CD4-positive, alpha-beta T cell treated with Interleukin-6 at 100 ng/mL for 8 hours (primary cell): ENCODE measurements at places on chromosomes 1 and 21.

GRCh38 chr1:89754518-89754917, 66.3 kb upstream of the LRRC8D start:
- peak; percentile 16 for DNase-seq

- no peak for DNase-seq
Measured at GRCh38 chr1:201192261-201192788, 1.7 kb downstream of the IGFN1 start.

- no peak for DNase-seq
Measured at GRCh38 chr1:84152649-84153056, 8.6 kb downstream of the PRKACB start.

GRCh38 chr21:16587681-16588375, 858.0 kb downstream of the USP25 start:
- no peak for DNase-seq

GRCh38 chr1:175250027-175250426, 57.5 kb upstream of the KIAA0040 start:
- DNase-seq: no peak

GRCh38 chr1:90186506-90187322, 191.8 kb downstream of the ZNF326 start:
- DNase-seq: no peak

GRCh38 chr1:194473766-194474165, 1287.4 kb upstream of the B3GALT2 start:
- no peak for DNase-seq

DNA sequence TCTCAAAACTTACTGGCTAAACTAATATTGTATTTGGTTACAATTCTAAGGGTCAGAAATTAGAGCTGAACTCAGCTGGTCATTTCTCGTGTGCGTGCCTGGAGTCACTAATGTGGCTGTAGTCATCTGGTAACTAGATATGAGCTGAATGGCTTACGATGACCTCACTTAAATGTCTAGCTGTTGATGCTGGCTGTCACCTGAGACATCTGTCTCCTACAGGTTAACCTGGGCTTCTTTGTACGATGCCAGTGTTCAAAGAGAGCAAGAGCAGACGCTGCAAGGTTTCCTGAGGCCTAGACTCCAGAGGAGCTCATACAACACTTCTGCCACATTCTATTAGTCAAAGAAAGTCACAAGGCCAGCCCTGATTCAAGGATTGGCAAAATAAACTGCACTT, 17.1 kb upstream of the ALG6 start:
- DNase-seq: no peak

GRCh38 chr1:78792756-78793155, 143.1 kb downstream of the IFI44 start:
- DNase-seq: no peak

DNA sequence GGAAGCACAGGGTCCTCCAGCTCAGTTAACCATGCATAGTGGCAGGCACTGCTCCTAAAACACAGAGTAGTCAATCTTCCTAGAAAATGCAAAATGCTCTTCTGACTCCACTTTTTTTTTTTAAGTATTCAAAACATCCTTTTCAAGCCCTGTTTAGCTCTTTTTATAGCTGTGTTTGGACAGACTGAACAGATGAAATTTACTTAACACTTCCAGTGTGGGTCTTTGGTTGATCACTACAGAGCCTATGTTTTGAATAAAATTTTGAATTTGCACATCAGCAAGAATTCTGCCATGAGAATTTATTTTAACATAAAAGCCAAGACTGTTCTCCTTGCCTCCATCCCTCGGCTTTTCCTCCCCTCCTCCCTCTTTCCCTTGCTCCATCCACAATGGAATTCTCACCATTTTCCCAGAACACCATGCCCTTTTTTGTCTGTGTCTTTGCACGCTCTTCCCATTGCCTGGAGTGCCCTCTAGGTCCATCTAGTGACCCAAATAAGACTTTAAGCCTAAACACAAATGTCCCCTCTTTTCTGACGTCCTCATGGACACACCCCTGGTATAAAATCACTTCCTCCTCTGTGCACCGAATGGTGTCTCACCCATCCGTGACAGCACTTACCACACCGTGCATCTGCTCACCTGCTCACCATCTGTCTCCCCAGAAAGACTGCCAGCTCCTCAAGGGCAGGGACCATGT, 24.0 kb upstream of the CPT2 start:
- DNase-seq: no peak

DNA sequence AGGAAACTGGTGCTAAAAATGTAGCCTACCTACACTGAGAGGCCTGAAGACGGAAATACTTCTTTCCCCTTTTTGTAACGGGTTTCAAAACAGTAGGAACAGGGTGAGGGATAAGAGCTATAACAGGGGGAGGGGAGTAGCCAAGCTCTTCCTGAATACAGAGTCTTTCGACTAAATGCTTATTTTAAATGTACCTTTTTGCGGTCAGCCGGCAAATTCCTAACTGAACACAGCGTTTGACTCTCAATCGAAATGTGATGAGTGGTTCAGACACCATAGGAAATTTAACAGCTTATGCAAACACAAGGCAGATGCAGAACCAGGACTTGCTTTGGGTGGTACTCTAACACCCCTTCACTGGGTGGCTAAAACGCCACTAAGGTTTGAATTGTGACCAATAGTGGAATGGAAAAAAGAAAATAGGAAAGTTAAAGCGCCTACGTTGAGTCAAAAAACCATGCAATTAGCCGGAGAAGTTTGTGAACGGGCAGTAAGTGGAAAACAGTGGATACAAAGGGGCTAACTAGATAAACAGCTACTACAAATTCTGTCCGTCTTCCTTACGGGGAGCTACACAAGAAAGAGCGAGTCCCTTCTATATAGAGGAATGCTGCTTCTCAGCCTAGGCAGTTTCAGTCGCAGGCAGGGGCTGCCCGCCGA, 1.7 kb downstream of the EGLN1 start:
- DNase-seq: no peak

- peak; percentile 12 for DNase-seq
Measured at GRCh38 chr1:200226268-200226968, 183.4 kb downstream of the ZNF281 start.

DNA sequence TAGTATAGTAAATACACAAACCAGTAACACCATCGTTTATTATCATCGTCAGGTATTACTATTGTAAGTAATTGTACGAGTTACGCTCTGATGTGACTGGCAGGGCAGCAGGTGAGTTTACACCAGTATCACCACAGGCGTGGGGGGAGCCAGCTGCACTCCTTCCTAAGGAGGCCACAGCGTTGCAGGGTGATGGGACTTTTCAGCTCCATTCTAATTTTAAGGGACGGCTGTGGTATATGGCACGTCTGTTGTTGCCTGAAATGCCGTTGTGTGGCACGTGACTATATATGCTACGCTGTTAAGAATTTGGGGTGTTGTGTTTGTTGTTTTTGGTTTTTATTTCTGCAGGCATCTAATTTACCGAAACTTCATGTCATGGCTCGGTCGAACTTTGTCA, 164.8 kb upstream of the COL6A1 start:
- DNase-seq: no peak

- no peak for DNase-seq
Measured at GRCh38 chr1:42282024-42282579, 52.9 kb downstream of the FOXJ3 start.

DNA sequence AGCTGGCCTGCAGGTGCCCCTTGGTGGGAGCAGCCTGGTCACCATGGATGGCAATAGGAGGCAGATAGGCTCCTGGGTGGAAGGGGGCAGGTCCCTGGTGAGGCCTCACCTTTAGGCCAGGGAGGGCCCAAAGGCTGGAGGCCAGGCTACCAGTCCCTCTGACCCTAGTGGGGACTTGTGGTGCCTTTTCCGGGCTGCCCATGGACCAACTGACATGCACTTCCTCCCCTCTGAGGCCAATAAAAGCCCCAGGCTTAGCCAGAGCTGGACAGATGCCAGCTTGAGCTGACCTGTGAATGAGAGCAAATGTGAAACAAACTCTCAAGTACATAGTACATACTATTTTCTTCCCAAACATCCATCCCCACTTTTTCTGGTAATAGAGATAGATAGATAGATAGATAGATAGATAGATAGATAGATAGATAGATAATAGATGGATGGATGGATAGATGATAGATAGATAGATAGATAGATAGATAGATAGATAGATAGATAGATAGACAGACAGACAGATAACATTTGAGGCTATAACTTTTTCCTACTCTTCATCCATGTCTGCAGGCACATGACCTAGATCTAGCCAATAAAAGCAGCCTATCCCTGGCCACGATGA, 9.2 kb upstream of the CTTNBP2NL start:
- DNase-seq: no peak
